ENCODE measurements at places on chromosomes 1 and 21.

DNA sequence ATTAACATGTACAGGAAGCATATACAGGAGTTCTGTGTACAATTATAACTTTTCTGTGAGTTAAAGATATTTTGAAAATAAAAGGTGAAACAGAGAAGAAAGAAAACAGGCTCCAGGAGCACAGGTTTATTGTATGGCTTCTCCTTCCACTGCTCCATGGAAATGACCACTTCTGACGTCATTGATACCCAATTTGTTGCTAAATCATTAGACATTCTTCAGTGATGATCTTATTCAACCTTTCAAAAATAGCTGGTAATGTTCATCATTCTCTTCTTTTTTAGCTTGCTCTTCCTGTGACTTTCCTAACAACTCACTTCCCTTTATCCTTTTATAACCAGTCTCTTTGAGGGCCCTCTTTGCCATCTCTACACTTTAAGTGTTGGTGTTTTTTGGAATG lies 77.8 kb downstream of the KCNK2 start:
- no peak for DNase-seq

GRCh38 chr1:15328351-15329103 lies 81.2 kb upstream of the EFHD2 start:
- peak; percentile 73 for DNase-seq

GRCh38 chr1:1132042-1132950 lies 16.4 kb upstream of the C1orf159 start:
- no peak for DNase-seq

GRCh38 chr1:207748737-207749528 lies 2.9 kb upstream of the CD46 start:
- no peak for DNase-seq

DNA sequence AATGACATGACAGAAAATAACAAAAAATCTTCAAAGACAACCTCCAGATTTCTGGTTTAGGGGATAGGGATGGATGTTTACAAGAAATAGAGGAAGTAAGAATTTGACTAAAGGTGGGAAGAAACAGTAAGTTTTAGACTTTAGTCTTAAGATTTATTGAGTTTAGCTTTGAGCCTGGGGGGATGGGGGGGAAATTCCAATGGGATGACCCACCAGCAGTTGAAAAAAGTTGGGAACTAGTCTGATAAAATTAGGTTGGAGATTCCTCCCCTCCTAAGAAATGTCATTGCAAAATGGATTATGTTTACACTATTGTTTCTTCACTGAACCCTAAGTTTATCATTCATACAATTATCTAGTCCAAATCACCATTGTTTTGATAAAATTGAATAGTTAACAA lies 28.4 kb downstream of the WDR26 start:
- no peak for DNase-seq

DNA sequence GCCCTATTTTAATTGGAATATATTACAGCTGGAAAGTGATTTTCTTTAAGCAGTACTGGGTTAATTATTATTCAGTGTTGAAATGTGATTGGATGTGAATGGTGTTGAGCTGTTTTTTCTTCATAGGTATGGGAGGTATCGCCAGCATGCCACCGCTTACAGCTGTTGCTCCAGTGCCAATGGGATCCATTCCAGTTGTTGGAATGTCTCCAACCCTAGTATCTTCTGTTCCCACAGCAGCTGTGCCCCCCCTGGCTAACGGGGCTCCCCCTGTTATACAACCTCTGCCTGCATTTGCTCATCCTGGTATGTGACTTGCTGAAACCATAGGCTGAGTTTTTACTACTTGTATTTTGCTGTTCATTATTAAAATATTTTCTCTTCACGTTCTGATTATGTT lies 107.7 kb downstream of the ITSN1 start:
- DNase-seq = no peak

DNA sequence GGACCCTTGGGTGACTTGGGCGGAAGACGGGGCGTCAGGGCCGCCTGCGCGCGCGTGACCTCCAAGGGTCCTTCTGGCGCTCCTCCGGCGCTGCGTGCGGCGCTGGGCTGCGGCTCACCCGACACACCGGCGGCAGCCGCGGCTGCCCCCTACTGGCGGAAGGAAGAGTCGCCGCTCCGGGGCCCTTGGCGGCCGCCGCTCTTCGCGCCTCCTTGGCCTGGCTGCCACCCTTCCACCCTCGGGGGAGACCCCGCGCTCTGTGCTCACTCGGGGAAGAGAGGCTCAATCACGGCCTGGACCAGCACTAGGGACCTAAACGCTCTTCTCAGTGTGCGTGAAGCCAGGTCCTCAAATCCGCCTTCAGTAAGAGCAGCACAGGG lies 89.7 kb downstream of the DMRTA2 start:
- DNase-seq = no peak

DNA sequence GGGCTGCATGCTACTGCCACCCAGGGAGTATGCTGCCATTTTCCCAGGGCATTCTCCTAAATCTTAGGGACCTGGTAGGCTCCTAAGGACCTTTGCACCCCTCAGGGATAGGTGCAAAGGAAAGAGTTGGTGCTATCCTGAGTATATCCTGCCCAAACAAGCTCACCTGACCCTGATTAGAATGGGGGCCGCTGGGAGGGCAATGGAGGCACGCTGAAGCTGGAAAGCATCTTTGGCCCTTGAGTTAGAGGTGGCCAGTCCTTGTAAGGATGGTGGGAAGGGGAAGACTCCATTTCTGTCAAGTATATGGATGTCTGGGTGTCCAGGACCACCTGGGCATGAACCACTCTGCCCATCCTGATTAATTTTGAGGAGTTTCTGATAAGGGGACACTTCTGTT lies 48.9 kb upstream of the A3GALT2 start:
- DNase-seq = no peak

DNA sequence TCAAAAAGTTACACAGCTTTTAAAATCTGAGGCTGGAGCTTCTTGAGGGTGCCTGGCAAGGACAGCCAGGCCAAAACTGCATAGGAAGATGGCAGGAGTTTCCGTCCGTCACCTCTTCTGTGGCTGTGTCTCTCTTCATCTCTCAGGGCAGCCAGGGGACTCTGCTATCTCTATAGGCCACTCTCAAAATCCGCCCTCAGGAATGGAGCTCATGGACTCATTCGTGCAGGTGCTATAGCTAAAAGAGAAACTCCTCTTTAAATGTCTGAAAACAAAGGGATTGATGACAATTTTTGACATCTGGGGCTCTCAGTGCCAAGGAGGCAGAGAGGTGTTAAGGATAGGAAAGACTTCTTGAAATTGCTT lies 27.2 kb downstream of the OVAAL start:
- DNase-seq = no peak

GRCh38 chr1:184291701-184292100 lies 95.1 kb upstream of the C1orf21 start:
- DNase-seq = no peak

DNA sequence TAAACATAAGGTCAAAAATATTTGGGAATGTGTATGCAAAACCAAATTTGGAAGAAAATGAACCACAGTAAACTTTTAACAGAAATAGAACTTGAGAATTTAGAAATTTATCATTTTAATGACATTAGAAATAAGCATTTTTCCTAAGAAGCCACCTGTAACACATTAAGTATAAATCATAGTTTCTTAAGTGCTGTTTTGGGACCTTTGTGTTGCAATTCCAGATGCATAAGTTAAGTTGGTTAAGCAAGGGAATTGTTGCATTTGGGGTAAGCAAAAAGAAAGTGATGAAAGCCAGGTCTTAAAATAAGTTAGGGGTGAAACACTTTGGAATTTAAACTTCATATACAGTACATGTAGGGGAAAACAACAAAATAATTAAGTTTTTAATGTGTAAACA lies 49.8 kb downstream of the CDKN2C start:
- no peak for DNase-seq

DNA sequence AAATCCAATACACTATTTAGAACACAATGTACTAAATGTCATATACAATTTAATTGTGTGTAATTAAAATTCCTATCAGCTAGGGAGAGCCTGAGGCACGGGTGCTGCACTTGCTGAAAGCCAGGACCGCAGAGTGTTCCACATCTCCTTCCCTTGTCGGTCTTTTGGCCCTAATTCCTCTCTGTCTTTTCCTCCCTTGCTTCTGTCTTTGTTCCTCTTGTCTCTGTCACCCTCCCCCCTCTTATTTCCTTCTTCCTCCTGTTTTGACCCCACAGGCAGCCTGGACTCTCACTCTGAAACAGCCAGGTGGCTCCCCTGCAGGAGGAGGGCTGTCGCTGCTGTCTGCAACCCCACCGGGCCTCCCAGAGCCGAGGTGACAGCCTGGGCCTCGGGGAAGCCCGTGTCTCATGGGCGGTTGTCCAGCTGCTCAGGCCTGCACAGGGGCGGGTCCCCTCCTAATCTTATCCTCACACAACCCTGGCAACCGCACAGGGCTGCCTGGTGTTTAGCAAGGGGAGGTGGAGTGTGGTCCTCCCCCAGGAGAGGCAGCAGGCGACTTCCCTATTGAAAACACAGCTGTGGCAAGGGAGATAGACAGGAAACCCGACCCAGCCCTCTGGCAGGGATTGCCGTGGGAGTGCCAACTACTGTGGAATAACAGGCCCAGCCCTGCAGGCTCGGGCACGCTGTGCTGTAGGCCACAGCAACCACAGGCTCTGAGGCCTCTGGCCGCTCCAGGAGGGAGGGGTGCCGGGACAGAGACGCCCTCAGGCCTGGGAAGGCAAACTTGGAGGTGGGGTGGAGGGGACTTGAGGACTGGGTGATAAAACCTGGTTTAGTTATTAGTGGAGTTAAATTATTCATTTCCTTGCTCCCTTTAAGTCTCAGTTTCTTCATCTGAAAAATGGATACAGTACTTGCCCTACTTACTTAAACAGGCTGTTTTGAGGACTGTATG lies 68.8 kb upstream of the WDR26 start:
- peak; percentile 93 for DNase-seq

- DNase-seq = no peak
These were observed 2.4 kb downstream of the SSBP3 start for GRCh38 chr1:54403808-54404261.

- no peak for DNase-seq
These were observed 151.1 kb downstream of the LYPLAL1 start for GRCh38 chr1:219324629-219325367.

DNA sequence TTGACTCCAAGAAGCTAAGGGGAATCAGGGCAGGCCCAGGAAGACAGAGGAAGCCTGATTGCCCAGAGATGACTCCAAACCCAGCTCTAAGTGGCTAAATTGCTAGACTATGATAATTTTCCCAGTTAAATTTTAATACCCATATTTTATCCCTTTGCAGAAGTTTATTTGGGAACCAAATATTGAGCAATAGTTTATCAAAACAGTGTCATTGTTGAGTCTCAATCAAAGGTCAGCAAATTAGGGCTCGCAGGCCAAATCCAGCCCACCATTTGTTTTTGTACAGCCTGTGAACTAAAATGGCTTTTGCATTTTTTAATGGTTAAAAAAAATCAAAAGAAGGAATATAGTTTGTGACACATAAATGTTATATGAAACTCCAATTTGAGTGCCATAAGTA lies 47.1 kb downstream of the LBR start:
- DNase-seq = no peak

All from tibial artery (tissue), 4 donors.